ENCODE measurements at places on chromosomes 7 and 10.

GRCh38 chr7:129494041-129494440 lies 8.3 kb upstream of the SMKR1 start:
- DNase-seq: no peak

DNA sequence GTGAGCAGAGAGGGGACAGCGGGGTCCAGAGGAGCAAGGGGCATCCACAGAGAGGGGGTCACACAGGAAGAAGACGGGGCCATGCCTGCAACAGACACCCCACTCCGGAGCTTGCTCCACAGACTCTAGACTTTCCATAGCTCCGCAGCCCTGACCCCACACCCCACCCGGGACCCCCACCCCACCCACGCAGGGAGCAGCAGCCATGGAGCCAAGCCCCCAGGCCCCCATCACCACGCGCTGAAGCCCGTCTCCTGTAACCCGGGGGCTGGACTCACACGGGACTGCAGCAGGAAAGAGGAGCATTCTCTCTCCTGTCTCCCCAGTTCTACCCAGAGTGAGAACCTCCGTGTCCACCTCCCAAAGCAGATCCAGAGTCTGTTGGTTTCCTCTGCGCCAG lies 38.8 kb upstream of the ADGRA1 start:
- peak; percentile 63 for DNase-seq

- DNase-seq: no peak
Observed at GRCh38 chr7:152937282-152937681, 177.7 kb downstream of the ACTR3B start.

GRCh38 chr10:126166797-126167196 lies 221.5 kb downstream of the ADAM12 start:
- DNase-seq: no peak

Data from Right ventricle myocardium inferior (tissue), 1 donor.